ENCODE measurements at places on chromosomes 3 and 15. TPM values are rescaled to one million over a fixed set of nuclear protein-coding genes. Genes with fewer than 3 reads are reported as not detected.

MESP2 gene
- 0.84 TPM for total RNA-seq

BSN gene
- 0.25 TPM for total RNA-seq

IQGAP1 gene
- total RNA-seq: 223 TPM

GPR149 gene
- total RNA-seq: not detected

HYAL1 gene
- total RNA-seq: 16.4 TPM

SMCO1 gene
- total RNA-seq: not detected

RHCG gene
- not detected for total RNA-seq

HTR3E gene
- 0.50 TPM for total RNA-seq

HHATL gene
- 0.28 TPM for total RNA-seq

DHFR2 gene
- total RNA-seq: 7.8 TPM

SLC12A1 gene
- total RNA-seq: not detected

SI gene
- total RNA-seq: 53.2 TPM

CFAP100 gene
- not detected for total RNA-seq

CXCR6 gene
- 1.1 TPM for total RNA-seq

TIGIT gene
- total RNA-seq: 0.73 TPM
